ENCODE measurements at places on chromosomes 1 and 21. TPM values are rescaled to one million over a fixed set of nuclear protein-coding genes. Genes with fewer than 3 reads are reported as not detected.
A peak's percentile ranks its signal among the peaks of the same experiment; 100 is the strongest.

DNA sequence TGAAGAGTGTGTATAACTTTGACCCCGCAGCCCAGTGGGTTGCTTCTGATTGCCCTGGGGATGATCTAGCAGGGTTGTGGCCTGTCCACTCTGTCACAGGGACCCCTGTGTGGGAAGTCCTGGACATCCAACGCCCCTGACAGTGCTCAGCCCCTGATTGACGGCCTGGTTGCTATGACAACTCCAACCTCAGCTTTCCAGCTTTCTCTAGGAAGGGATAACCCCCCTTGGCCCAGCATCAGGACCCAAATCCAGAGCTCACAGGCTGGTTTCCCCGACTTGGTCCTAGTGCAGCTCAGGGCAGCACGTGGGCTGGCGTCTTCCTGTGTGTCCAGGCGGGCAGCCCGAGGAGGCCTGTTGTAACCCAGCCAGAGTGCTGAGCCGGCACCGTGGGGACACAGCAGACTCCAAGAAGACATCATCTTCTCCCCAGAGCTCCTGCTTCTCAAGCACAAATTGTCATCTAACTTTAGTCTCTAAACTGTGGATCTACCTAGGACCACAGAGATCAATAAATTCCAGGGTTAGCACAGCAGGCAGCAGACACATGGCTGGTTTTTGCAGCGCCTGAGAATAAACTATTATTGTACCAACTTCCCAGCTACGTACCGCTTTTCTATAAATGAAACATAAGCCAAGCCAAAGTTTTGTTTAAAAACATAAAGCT is 18.9 kb upstream of the PDXK start:
- no peak for DNase-seq

GRCh38 chr1:116345843-116346242 is 27.2 kb upstream of the ATP1A1 start:
- DNase-seq, result no peak

DNA sequence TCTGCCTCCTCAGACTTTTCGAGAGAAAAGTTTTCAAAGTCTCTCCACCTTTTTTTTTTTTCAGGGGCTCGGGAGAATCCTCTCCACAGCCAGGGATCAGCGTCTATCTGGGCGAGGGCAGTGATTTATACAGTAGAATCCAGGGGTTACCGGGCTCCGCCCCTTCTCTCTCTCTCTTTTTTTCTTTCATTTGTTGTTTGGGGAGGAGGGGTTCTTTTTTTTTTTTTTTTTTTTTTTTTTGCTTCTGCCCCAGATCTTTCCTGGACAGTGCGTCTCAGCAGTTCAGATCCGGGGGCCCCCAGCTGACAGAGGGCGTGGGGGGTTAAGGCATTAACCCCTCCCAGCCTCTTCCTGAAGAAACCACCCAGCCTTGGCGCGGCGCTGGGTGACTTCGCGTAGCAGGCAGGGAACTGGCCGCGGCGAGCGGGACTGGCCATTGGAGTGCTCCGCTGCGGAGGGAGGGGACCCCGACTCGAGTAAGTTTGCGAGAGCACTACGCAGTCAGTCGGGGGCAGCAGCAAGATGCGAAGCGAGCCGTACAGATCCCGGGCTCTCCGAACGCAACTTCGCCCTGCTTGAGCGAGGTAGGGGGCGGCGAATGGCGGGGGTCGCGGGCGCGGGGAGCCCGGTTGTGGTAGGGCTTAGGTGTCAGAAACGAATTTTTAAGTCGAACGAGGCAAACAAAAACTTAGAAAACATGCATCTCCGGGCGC is at the start of gene S1PR1:
TSS of gene S1PR1 (plus strand) at position 504 of the 713 bp plus-strand sequence. CDS start 1,966 bp downstream, outside the sequence.
- peak; percentile 83 for DNase-seq

GRCh38 chr1:1337793-1338147 is 6.7 kb downstream of the TAS1R3 start:
- DNase-seq, result no peak

- no peak for DNase-seq
Measured at GRCh38 chr1:76381450-76382097, 307.0 kb downstream of the ST6GALNAC3 start.

DNA sequence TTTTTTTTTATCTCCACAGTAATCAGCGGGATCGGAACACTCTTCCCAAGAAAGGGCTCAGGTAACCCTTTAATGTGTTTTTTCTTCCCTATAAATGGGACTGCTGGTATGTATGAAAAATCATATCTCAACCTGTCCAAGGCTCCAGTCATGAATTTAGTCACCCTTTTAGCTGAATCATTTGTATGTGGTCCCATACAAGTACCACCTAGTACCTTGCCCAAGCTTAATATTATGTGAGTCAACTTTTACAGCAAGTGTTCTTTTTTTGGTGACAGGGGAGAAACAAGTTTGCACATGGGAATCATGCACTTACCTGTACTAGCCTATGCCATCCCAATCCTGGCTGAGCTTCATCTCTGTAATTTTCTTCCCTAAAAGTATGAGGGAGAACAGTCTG is 43.7 kb upstream of the IPO9 start:
- no peak for DNase-seq

DNA sequence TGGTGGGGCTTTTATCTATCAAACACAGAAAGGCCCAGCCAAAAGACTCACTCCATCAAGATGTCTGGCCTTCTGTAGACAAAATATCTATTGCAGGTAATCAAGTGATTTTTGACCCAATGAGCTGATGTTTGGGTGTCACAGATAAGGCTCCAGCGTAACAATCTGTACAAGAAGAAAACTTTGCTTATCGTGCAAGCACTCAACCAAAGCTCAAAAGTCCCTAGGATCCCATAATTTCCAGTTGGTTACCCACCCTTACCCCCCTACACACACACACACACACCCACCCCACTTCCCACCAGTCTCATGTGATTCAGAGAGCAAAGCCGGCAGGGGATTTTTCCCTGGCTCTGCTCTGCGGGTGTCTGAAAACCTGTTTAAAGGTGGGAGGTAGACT is 5.8 kb downstream of the ITPKB start:
- DNase-seq, result no peak

DNA sequence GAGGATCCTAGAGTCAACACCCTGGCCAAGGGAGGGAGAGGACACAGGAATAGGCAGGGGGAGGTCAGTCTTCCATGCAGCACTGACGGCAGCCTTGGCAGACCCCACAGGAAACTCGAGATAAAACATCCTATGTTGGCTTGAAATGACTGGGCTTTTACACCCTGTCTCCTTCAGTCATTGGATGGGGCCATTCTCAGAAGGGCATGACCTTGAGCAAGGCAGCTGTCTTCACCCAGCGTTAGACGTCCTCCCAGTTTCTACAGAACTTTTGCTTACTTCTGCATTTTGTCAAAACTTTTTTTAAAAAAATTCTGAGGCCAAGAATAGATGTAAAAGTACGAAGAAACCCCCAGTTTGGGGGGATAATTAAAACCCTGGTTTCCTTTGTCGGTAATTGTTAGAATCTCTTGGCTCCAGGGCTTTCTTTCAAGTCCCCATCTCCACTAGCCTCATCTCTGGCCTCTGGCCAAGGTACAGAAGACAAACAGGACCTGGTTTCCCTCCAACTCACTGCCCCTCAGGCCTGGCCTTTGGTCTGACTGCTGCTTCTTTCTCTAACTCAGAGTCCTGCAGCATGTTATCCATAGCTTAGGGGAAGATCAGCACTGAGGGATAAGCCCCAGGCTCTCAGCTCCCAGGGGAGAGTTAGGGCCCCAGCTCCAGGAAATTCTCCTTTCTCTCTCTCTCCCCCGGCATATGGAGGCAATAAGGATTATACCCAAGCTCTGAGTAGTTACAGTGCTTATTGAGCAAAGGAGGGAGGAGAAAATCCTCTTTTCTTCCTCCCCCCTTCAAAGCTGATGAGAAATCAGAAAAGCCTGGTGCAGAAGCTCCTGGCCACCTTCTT is 51.6 kb upstream of the KCND3 start:
- DNase-seq, result no peak

- DNase-seq, result no peak
Measured at GRCh38 chr1:68185743-68186142, 46.6 kb downstream of the WLS start.

DNA sequence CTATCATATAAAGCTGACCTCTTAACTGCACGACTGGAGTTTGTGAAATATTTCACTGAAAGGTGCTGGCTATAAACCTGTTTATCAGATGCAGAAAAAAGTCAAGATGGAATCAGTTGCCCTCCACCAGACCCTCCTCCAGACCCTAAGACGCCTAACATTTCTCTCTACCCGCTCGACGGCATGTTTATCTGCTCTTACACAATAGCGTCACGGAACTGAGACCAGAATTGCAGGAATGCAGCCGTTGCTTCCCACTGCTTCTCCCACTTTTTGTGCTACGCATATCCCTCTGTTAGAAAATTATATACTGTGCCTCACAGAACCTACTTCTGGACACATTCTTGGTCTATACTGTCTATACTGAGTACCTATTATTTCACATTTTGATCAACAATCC is 28.2 kb upstream of the FAM131C start:
- DNase-seq, result no peak

GRCh38 chr1:166819974-166820373 is 19.3 kb upstream of the POGK start:
- no peak for DNase-seq

GRCh38 chr1:212473729-212474128 is 41.0 kb downstream of the NENF start:
- peak; percentile 44 for DNase-seq

GRCh38 chr1:212805767-212806166 is 14.1 kb downstream of the TATDN3 start:
- DNase-seq, result no peak

- no peak for DNase-seq
Measured at GRCh38 chr1:7508934-7509519, 262.1 kb upstream of the VAMP3 start.

GRCh38 chr1:150561974-150562445 is 12.8 kb downstream of the ADAMTSL4 start:
- peak; percentile 97 for DNase-seq

GRCh38 chr21:26719750-26720149 is 125.5 kb downstream of the ADAMTS1 start:
- DNase-seq, result no peak

GRCh38 chr21:25908495-25908894 is 173.7 kb downstream of the GABPA start:
- no peak for DNase-seq

DNA sequence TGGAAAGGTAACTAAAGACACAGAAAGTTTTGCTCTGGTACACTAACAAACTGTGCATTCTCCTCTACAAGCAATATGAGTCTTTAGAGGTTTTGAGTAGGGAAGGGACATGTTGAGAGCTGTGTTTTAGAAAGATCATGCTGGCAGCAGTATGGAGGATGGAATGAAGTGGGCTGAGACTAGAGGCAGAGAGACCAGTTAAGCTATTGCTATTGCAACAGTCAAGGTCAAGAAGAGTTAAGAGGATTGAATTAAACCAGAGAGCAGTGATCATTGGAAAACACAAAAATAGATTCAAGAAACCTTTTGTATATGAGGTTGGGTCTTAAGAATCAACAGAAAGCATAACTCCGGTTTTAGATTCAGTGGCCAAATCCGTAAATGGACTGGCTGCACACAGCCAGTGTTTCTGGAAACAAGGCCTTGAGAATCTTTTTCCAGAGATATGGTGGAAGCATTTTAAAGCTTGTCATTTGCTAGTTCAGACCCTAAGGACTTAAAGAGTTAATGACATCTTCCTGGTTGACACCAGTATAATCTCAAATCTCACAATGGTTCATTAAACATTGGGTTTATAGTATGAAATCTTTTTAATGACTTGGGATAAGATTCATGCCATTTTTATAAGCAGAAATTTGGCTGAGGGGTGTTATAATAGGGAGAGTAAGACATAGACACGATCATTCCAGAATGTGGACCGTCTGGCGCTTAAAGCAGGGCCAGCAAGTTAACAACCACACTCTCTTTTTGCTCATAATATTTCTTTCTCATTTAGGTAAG is 177.9 kb downstream of the NR5A2 start:
- DNase-seq, result no peak

DNA sequence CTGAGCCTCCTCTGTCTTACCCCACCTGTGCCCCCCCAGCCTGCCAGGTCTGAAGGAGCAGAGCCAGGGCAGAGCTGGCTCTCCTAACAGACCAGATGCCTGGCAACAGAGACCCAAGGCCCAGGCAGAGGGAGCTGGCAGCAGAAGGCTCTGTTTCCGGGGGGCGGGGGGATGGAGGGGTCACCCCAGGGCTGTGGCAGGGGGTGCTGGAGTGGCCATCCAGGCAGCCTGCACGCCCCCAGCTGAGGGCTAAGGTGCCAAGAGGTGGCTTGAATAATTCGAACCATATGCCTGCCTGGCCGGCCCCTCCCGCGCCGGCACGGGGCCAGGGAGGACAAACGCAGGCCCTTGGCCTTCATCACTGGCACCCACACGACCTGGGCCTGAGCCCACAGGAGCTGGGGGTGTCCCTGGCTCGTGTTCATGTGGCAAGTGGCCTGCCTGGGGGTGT is 16.0 kb upstream of the PLEKHG5 start:
- DNase-seq, result no peak

GRCh38 chr1:94383966-94384408 is 34.2 kb upstream of the ABCD3 start:
- DNase-seq, result no peak

DNA sequence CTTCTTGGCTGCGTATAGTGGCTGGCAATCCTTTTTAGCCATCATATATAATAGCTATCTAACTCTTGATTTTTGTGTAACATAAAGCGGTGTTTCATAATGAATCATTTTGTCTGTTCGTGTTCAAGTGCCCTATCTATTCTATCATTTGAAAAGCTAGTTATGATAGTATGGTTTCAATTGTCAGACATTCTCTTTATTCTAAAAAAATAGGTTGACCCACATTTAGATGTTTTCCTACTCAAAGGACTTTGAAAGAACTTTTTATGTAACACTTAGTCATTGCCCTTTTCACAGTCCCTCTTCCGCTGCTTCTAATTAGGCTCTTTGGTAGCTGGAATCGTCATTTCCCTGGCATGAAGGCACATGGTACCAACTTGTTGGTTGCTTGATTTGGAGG is 272.2 kb upstream of the B3GALT2 start:
- no peak for DNase-seq

DNA sequence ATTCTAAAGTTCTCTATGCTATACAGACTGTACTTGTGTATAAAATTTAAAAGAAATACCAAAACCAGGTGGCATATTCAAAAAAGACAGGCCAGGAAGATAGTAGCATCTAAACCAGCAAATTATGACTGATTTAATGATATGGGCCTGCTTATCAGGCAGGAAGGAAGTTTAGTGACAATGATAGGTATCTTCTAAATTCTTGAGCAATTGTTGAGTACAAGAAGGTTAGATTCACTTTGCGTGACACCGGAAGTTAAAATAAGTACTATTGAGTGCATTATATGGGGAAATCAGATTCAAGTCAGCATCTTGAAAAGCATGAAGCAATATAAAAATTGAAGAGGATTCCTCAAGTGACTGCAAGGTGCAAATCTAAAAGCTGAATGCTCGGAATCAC is 186.8 kb upstream of the RGS18 start:
- DNase-seq, result no peak

GRCh38 chr21:24046829-24047443 is 1560.3 kb downstream of the MRPL39 start:
- DNase-seq, result no peak

GRCh38 chr1:201902198-201902597 is 13.5 kb downstream of the SHISA4 start:
- no peak for DNase-seq

SOX13 gene
- 76.3 TPM for total RNA-seq

HTR1D gene
- 0.93 TPM for total RNA-seq

KCNJ6 gene
- total RNA-seq, result 0.06 TPM

NTMT2 gene
- not detected for total RNA-seq

NBPF19 gene
- 18.0 TPM for total RNA-seq

GJA4 gene
- total RNA-seq, result 20.0 TPM

FMO2 gene
- 392 TPM for total RNA-seq

GUCA2A gene
- total RNA-seq, result not detected

AADACL4 gene
- total RNA-seq, result not detected
